ENCODE measurements at places on chromosomes 4 and X.

GRCh38 chrX:85993539-85994197 is 53.7 kb downstream of the CHM start:
- DNase-seq, result peak; percentile 79

DNA sequence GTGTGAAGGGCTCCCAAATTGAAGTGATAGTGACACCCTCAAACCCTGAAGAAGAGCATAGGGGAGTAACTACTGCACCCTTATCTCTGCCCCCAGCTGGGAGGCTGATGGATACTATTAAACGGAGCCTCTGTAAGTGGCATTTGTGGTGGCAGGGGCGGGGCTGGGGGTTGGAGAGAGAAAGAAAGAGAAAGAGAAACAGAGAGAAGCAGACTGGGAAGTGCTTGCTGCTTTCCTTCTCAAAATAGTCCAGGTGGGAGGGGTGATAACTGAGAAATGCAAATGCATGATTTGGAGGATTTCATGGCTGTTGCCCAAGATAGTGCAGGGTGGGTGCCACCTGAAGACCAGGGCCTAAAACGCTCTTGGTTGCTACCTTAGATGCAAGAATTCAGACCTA is 253.5 kb upstream of the GATB start:
- DNase-seq, result no peak

DNA sequence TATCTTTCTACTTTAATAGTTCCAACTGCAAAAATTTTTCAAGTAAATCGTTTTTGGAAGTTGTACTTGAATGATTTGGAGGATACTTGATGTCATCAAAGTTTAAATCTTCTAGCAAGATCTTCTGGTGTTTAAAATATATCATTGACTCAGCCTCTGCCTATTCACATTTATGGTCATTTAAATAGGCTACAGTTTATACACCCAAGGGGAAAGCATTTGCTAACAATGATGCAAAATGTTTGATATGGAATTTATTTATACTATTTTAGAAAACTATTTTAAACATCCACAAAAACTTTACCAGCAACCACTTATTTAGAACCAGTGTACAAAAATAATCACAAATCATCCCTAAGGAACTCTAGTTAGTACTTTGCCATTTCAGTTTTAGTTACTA is 123.3 kb upstream of the STIM2 start:
- no peak for DNase-seq

GRCh38 chrX:121456315-121456714 is 408.9 kb downstream of the GLUD2 start:
- DNase-seq, result no peak

GRCh38 chr4:80189956-80190677 is 7.2 kb upstream of the PRDM8 start:
- no peak for DNase-seq

- DNase-seq, result no peak
Measured at GRCh38 chr4:98166025-98166730, 22.9 kb upstream of the STPG2 start.

DNA sequence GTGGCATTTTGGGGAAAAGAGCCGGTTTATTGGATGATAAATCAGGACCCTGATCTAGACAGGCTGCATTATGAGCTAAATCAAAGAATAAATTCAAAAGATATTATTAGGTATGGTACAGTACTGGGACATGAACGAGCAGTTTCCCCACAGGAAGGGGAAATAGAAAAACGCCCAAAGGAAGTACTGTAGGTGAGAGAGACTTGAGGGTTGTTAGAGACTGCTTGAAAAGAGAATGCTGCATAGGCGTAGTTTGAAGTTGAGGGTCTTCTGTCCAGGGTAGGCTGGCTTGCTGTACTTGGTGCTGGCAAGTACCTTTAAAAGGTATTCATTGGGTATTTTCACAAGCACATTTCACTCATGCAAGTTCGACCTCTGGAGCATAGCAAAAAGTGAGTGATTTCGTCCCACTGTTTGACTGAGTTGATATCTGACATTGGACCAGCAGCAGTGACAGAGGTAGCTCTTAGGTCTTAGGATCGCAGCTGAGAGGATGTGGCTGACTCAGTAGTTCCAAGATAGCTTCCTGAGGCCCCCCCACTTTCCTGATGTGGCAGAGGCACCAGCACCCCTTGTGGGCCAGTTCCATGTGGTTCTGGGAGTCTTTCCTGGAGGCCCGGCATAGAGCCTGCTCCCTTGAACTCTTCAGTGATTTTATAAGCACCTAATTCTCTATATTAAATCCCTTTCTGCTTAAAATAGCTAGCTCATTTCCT is 64.3 kb downstream of the TMEM131L start:
- DNase-seq, result no peak

DNA sequence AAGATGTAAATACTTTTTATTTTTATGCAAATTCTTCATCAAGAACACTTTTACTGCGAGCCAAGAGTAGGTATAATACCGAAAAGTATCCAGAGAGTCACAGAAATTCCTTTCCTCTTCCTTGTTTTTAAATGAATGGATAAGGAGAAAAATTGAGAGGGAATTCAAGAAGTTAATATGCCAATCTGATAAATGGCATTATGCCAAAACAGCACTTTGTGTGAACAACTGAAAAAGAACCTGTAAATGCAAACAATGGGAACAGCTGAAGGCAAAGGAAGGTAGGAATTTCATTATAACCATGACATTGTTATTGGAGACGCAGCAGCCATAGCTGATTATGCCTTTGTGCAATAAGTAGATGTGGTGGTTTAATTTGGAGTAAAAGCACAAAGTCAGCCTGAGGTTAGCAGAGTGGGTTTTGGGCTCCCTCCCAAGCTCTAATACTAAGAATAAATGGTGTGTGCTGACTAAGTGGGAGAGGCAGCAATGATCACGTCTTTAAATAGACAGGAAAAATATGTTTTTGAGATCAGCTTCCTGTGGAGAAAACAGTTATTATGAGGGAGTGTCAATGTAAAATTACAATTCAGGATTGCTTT is 209.8 kb upstream of the NDST4 start:
- peak; percentile 17 for DNase-seq

- no peak for DNase-seq
Measured at GRCh38 chr4:118825799-118826198, 10.1 kb downstream of the SEC24D start.

GRCh38 chr4:172692701-172693100 is 475.9 kb upstream of the GALNT7 start:
- no peak for DNase-seq

DNA sequence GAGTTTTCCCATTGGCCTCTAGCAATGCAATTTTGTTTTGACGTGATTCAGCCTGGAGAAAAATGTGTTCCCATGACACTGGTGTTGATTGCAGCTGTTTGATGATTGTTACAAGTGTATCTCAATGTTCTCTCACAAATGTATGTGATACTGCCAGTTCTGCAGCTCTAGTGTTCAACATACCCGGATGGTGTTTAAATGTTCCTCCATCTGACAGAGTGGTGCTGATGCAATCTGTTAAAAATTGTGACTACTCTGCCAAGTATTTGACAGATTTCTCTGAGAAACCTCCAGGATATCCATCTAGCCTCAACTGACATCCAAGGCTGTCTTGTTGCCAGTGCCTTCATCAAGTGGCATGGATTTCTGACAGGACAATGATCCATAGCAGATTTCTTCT is 657.2 kb upstream of the DIAPH2 start:
- DNase-seq, result no peak

DNA sequence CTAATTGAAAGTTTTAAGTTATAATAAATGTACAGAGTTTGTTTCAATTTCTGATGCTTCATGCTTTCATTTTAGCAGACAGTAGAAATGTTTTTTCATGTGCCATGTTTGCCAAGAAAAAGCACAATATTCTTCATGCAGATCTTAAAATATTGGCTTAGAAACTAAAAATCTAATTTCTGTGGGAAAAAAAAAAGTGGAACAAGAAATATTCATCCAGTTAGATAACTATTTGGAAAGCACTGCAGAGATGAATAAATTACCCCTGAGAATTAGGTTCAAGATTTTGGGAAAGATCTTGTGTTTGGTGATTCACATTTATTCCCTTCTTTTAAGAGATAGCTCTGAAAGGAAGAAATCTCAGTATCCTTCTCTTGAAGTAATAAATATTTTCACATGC is 912.5 kb downstream of the C4orf33 start:
- DNase-seq, result no peak

GRCh38 chrX:134194915-134195314 is 42.1 kb upstream of the CCDC160 start:
- DNase-seq, result no peak

DNA sequence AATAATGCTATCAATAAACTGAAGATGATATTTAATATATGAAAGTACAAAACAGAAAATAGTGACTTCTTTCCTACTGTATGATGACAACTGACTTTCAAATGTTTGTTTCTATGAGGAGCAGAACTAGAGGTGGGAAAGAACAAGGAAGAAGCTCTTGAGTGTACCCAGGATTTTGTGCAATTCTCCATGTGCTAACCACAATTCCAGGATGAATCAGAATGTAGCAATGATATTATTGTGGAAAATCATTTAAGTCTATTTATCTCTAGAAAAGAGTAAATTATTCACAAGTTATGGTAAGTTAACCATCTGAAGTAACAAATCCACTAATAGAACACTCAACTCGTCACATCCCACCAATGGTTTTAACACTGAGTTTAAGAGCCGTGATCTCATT is 324.1 kb upstream of the EMCN start:
- DNase-seq, result no peak

DNA sequence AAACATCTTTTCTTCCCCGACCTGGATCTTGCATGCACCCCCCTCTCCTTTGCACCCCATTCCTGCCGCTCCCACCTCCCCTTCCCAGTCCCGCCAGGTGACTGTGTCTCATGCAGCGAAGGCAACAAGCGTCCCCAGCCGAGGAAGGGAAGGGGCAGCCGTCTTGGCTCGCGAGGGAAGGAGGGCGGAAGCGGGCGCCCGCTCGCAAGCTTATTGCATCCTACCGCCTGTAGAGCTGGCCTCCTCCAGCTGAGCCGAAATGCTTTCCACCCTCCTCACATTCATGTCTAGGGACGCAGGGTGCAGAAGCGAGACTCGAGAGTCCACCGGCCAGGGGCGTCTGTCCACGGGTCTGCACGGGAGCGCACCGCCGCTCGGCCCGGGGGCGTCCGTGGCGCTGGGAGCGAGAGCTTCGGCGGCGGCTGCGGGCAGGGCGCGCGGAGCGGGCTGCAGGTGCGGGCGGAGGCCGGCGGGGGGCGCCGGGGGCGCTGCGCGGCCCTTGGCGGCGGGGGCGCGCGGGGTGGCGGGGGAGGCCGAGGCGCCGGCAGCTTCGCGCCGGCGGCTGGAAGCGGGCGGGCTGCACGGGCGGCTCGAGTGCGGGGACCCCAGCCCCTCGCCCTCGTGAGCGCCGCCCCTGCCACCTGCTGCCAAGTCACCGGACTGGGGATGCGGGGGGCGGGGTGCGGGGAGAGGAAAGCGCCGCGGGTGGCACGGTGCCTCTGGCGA is at the start of gene KCNIP4:
Gene KCNIP4, minus strand, starts transcription at position 426 of the 726 bp plus-strand sequence.
- peak; percentile 7 for DNase-seq

DNA sequence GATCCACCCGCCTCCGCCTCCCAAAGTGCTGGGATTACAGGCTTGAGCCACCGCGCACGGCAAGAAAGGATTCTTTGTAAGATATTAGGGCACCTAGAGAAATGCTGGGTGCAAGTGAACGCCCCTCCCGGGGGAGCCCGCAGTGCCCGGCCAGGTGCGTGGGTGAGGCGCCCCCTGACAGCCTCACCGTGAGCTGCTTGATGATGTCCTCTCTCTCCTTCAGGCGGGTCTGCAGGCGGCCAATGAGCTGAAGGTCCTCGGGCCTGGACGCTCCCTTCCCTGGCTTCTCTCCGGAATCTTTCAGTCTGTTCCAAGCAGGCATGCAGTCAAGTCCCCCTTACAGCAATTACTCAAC is 21.9 kb downstream of the MED28 start:
- no peak for DNase-seq

- DNase-seq, result no peak
Measured at GRCh38 chr4:86683983-86684382, 89.9 kb downstream of the PTPN13 start.

GRCh38 chrX:10656214-10656613 is 35.8 kb upstream of the MID1 start:
- no peak for DNase-seq

Measured in A673 (cell line).